Activated CD4-positive, alpha-beta T cell treated with anti-CD3 and anti-CD28 coated beads, Interleukin-2, amount 50 U/mL, for 16 hours (primary cell): ENCODE measurements at places on chromosomes 16 and 17.

GRCh38 chr17:57276621-57277020 is 20.3 kb downstream of the MSI2 start:
- no peak for DNase-seq

DNA sequence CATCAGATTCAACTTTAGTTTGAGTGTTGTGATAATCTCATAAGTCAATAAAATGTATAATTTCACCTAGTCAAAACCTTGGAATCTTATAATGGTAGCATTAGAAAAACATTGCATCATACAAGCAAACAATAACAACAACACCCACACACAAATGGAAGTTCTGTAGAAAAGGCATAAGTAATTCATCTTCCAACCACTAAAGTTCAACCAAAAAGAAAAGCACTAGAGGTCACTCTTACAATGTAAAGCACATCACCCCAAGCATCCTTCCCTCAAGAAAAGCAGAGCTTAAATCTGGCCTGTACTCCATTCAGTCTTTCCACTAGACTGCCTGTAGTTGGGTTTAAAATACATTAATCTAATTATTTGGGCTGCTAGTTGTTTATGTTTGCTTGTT is 1.8 kb downstream of the CNTNAP4 start:
- DNase-seq, result no peak

GRCh38 chr17:45146166-45146565 is 2.1 kb upstream of the HEXIM1 start:
- no peak for DNase-seq

DNA sequence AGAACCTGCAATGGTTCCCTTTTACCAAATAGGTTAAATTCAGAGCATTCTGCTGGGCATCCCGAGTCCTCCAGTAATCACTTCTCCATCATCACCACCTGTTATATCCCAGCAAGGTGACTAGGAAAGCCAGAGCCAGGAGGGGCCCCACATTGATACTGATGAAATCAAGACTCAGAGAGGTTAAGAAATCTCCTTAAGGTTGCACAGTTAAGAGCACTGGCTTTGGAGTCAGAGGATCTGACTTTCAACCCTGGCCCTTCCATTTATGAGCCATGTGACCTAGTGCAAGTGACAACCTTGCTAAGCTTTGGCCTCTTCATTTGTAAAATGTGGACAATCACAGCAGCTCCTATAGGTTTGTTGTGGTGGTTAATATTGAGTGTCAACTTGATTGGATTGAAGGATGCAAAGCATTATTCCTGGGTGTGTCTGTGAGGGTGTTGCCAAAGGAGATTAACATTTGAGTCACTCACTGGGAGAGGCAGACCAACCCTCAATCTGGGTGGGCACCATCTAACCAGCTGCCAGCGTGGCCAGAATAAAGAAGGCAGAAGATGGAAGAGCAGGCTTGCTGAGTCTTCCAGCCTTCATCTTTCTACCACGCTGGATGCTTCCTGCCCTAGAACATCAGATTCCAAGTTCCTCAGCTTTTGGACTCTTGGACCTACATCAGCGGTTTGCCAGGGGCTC is 194.2 kb upstream of the ASIC2 start:
- no peak for DNase-seq

- no peak for DNase-seq
Measured at GRCh38 chr16:77827032-77827431, 38.7 kb downstream of the VAT1L start.

GRCh38 chr17:27109346-27109745 is 184.6 kb upstream of the WSB1 start:
- no peak for DNase-seq

- DNase-seq, result no peak
Measured at GRCh38 chr17:14143688-14144087, 74.4 kb downstream of the COX10 start.

- DNase-seq, result no peak
Measured at GRCh38 chr16:53080345-53081031, 25.7 kb downstream of the CHD9 start.

- DNase-seq, result no peak
Measured at GRCh38 chr17:45438931-45439610, 6.4 kb upstream of the ARHGAP27 start.

DNA sequence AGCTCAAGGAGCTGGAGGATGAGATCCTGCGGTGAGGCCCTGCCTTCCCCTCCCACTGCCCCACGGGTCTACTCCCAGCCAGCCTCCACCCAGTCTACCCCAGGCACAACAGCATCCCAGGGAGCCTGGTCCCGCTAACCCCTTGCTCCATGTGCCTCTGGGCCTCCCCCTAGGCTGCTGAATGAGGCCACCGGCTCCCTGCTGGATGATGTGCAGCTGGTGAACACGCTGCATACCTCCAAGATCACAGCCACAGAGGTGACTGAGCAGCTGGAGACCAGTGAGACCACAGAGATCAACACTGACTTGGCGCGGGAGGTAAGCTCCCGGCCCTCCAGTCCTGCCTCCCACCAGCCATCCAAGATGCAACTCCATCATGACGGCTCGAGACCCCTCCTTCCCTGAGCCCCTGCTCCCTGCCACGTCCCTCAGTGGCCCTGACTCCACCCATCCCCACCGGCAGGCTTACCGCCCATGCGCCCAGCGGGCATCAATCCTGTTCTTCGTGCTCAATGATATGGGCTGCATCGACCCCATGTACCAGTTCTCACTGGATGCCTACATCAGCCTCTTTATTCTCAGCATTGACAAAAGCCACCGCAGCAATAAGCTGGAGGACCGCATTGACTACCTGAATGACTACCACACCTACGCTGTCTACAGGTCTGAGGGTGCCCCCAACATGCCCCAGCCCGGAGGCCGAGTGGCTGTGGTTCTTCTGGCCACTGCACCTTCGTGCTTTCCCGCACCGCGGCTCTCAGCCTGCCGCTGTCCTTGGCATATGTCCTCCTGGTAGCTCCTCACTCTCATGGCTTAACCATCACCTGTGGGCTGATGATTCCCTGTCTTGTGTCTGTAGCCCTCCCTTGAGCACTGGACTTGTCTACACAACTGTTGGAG is 15.0 kb upstream of the KDM6B start:
- no peak for DNase-seq

GRCh38 chr16:66846266-66846665 is 2.1 kb downstream of the CA7 start:
- no peak for DNase-seq

DNA sequence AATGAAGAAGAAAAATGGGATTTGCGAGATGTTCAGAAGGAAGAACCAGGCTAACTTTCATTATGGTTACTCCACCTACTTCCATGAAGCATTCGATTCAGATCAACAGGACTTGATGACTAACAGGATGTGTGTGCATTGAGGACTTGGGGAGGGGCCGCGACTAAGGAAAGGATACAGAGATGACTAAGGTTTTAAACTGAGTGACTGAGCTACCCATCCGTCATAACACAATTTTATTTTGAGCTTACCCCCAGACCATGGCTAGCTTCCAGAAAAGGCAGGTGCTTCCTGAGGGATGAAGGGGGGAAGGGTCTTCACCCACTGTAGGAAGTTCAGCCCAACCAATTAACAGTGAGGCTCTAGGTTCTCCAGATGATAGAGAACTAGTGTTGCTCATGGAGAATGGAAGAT is 2.5 kb upstream of the CDYL2 start:
- peak; percentile 90 for DNase-seq

- DNase-seq, result no peak
Measured at GRCh38 chr16:78642621-78643285, 543.3 kb downstream of the WWOX start.

DNA sequence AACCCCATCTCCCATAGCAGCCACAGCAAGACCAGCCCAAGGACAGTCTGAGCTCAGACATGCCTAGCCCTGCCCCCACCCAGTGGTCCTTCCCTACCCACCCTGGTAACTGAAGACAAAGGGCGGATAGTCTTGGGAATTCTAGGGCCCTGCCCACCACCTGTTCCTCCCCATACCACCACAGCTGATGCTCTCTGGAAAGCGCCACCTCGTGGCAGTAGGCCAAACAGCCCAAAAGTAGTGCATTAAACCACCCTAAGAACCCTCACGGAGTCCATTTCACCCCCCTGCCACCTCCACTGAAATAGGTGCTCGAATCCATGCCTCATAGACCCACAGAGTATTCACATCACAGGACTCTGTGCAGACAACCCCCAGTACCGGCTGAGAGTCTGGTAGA is 1021.4 kb downstream of the CDH8 start:
- DNase-seq, result no peak

GRCh38 chr17:76264425-76264754 is 758 bp upstream of the UBALD2 start:
- DNase-seq, result no peak

- no peak for DNase-seq
Measured at GRCh38 chr16:54493594-54493993, 207.0 kb upstream of the IRX3 start.

GRCh38 chr17:77542011-77542410 is 401.2 kb downstream of the SEC14L1 start:
- no peak for DNase-seq

DNA sequence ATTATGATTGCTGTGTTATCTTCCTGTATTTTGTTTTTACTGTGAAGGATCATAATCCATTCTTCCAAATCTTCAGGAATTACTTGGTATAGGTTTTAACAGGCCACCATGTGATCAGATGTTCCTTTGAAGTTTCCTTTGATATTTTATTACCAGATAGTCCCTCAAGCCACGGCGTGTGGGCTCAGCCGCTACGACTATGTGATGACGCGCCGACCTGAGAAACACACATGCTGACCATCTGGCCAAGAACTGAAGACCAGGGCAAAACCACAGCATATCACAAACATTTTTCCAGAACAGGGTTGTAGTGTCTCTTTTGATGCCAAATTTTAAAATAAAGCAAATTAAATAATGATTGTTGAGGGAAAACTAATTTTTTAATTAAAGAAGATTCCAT is 47.3 kb downstream of the ZCCHC14 start:
- DNase-seq, result no peak

- no peak for DNase-seq
Measured at GRCh38 chr17:9817086-9817485, 4.8 kb downstream of the GSG1L2 start.

DNA sequence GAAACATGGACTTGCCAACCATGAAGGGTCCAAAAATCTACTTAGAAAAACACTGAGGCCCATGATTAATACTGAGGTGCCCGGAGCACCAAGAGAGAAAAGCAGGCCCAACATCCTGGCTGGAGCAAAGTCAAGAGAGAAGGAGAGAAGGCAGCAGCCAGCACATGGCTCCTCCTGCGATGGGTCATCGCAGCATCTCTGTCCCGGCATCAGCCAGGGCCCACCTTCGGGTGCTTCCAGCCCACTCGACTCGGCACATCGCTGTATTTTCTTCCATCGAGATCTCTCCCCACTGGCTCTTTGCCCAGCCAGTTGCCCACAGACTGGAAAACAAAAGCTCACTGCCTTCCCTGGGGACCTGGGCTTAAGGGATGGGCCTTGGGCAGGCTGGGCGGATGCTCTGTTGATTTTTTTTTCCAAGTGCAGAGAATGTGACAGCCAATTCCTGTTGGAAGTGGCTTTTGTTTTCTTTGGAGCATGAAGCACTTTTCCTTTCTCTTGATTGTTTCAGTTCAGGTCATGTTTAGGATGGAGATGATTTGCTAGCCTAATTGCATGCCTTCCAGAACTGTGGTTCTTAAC is 58.1 kb downstream of the CYB5B start:
- DNase-seq, result no peak

DNA sequence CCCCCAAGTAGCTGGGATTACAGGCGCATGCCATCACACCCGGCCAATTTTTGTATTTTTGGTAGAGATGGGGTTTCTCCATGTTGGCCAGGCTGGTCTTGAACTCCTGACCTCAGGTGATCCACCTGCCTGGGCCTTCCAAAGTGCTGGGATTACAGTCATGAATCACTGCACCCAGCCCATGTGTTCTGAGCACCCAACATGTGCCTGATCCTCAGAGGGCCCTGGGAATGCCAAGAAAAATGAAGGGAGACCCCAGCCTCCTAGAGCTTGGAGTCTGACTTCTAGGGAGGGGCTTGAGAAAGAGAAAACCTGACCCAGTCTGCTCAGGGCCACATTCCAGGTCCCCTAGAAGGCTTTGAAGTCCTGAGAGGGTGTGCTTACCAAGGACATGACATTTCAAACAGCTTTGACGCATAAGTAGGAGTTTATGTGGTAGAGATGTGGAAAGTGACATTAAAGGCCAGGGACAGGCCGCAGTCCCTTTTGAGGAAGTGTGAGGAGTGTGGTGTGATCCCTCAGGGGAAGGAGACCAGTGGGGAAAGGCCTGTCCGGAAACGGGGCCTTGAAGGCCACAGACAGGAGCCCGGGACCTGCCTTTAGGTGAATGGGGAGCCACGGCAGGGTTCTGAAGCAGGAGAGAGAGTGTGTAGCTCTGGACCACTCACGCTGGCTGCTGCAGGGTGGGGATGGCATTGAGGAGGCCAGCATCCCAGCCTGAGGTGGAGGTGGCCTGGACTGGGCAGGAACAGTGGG is 1.1 kb upstream of the CCL22 start:
- no peak for DNase-seq

DNA sequence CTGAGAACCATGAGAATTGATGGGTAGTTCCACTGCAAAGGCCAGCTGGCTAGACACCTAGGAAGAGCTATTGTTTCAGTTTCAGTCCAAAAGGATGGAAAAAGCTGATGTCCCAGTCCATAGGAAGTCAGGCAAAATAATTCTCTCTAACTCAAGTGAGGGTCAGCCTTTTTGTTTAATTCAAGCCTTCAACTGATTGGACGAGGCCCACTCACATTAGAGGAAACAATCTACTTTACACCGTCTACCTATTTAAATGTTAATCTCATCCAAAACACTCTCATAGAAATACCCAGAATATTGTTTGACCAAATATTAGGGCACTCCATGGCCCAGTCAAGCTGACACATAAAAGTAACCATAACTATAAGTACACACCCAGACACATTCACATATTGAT is 14.4 kb upstream of the CCL13 start:
- no peak for DNase-seq

DNA sequence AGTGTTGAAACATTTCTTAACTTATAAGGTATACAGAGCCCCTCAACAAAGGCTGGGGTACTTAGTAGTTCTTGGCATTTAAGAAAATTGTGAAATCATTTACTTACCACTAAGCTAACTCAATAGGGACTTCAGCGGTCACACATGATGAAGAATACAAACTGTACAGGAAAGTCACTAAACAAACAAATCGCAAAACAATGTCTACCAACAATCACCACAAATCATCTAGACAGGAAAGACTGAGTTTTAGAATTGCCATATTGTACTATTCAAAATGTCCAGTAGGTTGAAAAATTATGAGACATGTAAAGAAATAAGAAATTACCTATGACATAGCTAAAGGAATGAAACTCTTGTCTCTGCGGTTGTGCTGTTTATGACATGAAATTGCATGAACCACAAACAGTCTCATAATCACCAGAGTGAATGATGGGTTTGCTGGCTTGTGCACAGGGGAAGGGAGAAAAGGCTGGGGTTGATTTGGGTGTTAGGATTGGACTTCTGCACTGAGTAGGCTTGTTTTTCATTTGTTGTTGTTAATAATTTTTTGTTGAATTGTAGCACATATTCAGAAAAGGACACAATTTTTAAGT is 441.1 kb upstream of the MON1B start:
- no peak for DNase-seq

DNA sequence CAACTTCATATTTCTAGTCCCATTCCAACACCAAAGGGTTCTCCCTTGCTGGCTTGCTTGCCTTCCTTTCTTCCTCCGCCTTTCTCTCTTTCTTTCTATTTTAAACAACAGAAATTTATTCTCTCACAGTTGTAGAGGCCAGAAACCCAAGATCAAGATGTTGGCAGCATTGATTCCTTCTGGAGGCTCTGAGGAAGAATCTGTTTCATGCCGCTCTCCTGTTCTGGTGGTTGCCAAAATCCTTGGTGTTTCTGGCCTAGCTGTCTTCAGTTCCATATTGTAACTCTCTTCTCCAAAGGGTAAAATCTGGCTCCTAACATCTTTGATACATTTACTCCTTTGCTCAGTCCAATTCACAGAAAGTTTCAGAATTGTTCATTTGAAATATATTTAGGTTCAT is 3.0 kb upstream of the ANKRD40CL start:
- DNase-seq, result no peak
